ENCODE measurements at places on chromosomes 3 and 15.

GRCh38 chr15:42494998-42495360, 455 bp upstream of the SNAP23 start:
- no peak for DNase-seq

- DNase-seq: no peak
Measured at GRCh38 chr3:66302288-66302687, 81.5 kb downstream of the SLC25A26 start.

DNA sequence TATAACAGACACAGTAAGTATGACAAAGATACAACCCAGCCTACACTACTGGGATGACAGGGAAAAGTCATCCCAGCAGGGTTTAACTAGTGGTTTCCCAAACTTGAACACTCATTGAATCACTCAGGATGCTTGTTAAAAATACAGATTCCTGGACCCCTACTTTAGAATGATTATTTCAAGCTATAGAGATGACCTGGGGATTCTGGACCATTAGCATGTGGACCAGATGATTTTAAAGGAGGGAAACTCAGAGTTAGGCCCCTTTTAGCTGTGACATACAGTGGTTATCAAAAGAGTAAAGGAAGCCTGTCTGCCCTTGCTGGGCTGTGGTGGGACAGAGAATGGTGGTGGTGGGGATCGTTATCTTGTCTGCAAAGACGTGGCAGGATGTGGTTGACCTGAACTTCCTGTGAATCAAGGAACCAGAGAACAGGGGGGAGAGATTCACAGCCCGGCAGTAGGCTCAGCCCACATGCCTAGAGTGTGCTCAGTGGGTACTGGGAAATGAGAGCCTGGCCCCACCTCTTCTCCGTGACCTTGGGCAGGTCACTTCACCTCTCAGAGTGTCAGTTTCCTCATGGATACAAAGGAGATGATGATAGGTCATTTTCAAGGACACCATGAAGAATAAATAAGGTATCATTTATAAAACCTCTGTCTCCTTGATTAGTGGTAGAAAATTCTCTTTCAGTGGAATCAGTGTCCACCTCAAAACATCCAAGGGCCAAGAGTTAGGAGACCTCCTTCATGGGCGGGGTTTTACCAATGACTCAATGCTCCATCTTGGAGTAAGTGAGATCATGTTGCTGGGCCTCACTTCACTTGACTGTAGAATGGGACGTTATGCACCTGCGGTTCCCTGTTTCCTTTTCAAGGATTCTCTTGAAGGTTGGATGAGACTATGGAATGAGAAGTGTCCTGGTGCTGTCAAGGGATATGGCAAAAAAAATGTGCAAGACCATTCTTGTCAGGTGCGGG, 306.5 kb downstream of the RPLP1 start:
- peak; percentile 74 for DNase-seq

DNA sequence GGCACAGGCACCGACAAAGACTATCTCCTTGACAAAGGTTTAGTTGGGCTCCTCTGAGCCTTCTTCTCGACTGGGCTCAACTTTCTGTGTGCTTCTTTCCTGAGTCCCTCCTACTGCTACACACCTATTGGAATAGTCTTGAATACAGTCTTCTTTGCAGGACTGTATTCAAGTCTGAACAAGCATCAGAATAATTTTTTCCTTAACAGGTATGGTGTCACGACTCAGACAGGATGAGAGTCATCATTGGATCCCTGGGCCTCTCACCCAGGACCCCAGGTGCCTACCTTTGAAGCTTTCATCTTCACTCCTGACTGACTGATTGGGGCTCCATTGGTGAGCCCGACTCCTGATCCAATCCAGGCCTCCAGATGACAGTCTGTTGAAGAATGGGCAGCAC, 66.3 kb downstream of the CRYGS start:
- DNase-seq: no peak

- DNase-seq: no peak
Measured at GRCh38 chr3:119291062-119291700, 3.0 kb upstream of the ARHGAP31 start.

DNA sequence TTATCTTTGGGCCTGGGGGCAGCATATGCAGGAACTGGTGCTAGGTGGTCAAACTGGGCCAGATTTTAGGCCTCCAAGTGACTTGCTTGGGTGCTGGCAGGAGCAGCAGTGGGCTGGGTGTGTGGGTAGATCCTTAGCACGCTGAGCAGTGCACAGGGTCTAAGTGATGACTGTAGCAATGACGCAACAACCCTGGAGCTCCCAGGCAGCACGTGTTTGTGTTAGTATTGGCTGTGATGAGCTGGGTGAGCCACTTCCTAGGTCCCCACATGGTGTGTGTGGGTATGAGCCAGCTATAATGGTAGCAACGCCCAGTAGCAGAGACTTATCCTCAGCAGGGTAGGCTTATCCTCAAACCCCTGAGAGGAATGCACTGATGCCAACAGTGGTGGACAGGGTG, 570.6 kb upstream of the ROBO1 start:
- DNase-seq: no peak

DNA sequence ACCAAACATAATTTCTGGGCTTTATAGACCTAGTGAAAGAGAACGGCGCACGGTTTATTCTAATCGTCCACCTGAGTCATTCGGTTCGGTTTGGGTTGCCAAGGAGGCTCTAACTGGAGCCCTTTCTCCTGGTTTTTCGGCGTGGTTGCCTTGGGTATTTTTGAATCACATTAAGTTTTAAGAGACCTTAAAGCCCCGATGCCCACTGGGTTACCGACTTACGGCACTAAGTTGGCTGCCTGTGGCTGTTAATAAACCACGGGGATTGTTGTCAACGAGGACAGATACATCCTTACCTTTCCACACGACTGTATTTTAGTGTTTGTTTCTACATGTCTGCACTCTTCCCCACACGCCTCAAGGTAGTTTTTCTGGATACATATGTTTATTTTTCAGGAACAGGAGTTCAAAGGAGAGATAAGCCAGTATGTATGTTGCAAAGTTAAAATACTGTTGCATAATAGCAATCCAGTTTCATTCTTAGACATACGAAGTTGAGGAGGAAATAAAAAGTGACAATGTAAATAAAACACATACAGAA, 1.2 kb upstream of the ANP32A start:
- DNase-seq: no peak

All from stimulated activated CD4-positive, alpha-beta T cell treated with anti-CD3 and anti-CD28 coated beads, Interleukin-4, amount 100 ng/mL, for 1 hour (primary cell).